Suprapubic skin (tissue), 4 donors: ENCODE measurements at places on chromosomes 5 and 9. TPM values are rescaled to one million over a fixed set of nuclear protein-coding genes. Genes with fewer than 3 reads are reported as not detected.

SLC31A1 gene
- total RNA-seq = 46.3 TPM

PCDHA5 gene
- 0.16 TPM for total RNA-seq

TAL2 gene
- total RNA-seq = not detected

RNF180 gene
- 11.3 TPM for total RNA-seq

ORM2 gene
- total RNA-seq = not detected

SFXN1 gene
- 37.4 TPM for total RNA-seq

SLC36A2 gene
- not detected for total RNA-seq

OTP gene
- not detected for total RNA-seq

SLC4A9 gene
- not detected for total RNA-seq

GAS1 gene
- total RNA-seq = 22.8 TPM

SHOC1 gene
- total RNA-seq = 0.91 TPM

SLC6A7 gene
- total RNA-seq = not detected

RASGRF2 gene
- total RNA-seq = 2.7 TPM

GPRIN1 gene
- 0.24 TPM for total RNA-seq

SH3PXD2B gene
- 29.1 TPM for total RNA-seq

DNA sequence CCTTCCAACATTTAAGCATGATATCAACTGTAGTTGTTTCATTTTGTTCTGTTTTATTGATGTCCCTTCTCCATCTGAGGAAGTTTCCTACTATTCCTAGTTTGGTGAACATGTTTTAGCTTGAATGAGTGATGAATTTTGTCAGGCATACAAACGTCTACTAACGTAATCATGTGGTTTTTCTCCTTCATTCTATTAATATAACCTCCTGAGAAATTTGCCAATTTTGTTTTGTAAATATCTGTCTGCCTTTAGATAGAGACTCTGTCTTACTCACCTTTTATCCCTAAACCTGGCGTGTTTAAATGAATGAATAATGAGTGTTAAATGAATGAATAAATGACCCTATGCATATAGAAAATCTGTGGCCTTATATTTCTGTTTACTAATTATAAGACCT lies 26.5 kb upstream of the NREP start:
- no peaks in the 10 kb centered on the region for H3K27me3 ChIP-seq
- no peak overlapping the region for H3K4me3 ChIP-seq
- peaks cover 6% of the 10 kb centered on the region for H3K4me1 ChIP-seq
- DNase-seq = no peak
- H3K36me3 ChIP-seq = no peaks in the 10 kb centered on the region

DNA sequence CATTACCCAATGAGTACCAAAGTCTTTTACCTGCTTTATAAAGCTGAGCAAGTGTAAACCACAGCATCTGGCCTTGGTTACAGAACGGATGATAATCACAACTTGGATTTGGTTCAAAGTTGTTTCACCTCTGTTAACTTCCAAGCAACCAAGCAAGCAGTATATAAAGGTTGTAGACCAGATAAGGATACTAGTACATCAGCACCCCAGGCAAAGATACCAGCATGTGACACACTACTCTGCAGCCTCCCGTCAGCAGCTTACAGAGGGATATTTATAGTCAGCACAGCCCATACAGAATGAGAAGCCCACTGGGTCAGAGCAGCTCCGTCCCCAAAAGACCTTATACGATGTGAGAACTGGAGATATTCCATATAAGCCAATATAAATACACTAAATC lies 193.3 kb downstream of the SMARCA2 start:
- no peaks in the 10 kb centered on the region for H3K4me1 ChIP-seq
- DNase-seq = no peak
- H3K4me3 ChIP-seq = no peak overlapping the region
- H3K27ac ChIP-seq = no peak overlapping the region
- no peaks in the 10 kb centered on the region for H3K27me3 ChIP-seq
- H3K36me3 ChIP-seq = no peaks in the 10 kb centered on the region

- H3K4me3 ChIP-seq = no peak overlapping the region
- H3K4me1 ChIP-seq = peaks cover 10% of the 10 kb centered on the region
- no peaks in the 10 kb centered on the region for H3K36me3 ChIP-seq
- DNase-seq = peak; percentile 93
- no peak overlapping the region for H3K27ac ChIP-seq
These were observed 10.8 kb downstream of the REEP2 start for GRCh38 chr5:138449501-138450239.

DNA sequence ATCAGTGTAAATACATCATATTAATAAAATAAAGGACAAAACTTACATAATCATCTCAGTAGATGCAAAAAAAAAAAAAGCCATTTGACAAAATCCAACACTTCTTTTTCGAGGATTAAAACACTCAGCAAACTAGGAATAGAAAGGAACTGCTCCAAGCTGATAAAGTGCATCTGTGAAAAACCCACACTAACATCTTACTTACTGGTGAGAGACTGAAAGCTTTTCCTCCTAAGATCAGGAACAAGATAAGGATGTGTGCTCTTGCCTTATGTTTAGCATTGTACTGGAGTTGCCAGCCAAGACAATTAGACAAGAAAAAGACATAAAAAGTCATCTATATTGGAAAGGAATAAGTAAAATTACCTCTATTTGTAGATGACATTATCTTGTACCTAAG lies 120.2 kb upstream of the SAP30L start:
- DNase-seq = no peak
- H3K27me3 ChIP-seq = no peaks in the 10 kb centered on the region
- H3K4me3 ChIP-seq = no peak overlapping the region
- peaks cover 4% of the 10 kb centered on the region for H3K4me1 ChIP-seq
- peaks cover 2% of the 10 kb centered on the region for H3K36me3 ChIP-seq

DNA sequence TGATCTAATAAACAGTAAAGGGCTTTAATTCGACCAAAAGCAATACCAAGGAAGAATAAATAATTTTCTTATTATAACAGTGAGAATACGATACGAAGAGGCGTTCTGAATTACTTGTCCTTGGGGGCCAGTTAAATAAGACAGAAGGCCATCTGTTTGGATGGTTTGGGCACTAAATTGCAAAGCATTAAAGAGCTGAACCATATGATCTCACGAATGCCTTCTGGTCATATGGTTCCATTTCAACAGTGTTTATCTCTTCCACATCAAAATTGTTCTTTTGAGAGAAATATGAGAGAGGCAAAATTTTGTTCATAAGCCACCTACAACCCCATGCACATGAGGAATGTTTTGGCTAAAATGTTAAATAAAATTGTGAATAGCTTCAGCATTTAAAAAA lies 605.4 kb downstream of the PTPRD start:
- no peak for DNase-seq
- no peak overlapping the region for H3K27ac ChIP-seq

GRCh38 chr5:149113669-149114068 lies 27.6 kb upstream of the ABLIM3 start:
- no peaks in the 10 kb centered on the region for H3K36me3 ChIP-seq
- H3K4me3 ChIP-seq = no peak overlapping the region
- H3K4me1 ChIP-seq = peaks cover 9% of the 10 kb centered on the region
- no peaks in the 10 kb centered on the region for H3K27me3 ChIP-seq

DNA sequence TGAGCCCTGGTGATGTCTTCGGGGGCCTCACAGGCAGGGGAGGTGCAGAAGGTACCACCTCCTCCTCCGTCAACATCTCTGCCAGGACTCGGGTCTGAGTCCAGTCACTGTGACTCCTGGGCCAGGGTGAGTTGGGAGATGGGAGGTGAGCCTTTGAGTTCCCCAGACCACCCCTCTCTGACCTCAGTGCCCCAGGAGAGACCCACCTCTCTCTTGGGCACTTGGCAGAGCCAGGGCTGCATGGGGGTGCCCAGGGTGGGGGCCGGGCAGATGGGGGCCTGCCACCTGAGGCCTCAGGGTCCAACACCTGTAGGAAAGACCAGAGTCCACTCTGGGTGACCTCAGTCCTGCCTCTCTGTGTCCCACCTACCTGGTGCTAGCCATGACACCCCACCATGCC lies 6.8 kb downstream of the KIF12 start:
- peak; percentile 20 for DNase-seq
- H3K27ac ChIP-seq = no peak overlapping the region
- H3K27me3 ChIP-seq = no peaks in the 10 kb centered on the region
- no peak overlapping the region for H3K4me3 ChIP-seq
- no peaks in the 10 kb centered on the region for H3K4me1 ChIP-seq
- H3K36me3 ChIP-seq = no peaks in the 10 kb centered on the region

DNA sequence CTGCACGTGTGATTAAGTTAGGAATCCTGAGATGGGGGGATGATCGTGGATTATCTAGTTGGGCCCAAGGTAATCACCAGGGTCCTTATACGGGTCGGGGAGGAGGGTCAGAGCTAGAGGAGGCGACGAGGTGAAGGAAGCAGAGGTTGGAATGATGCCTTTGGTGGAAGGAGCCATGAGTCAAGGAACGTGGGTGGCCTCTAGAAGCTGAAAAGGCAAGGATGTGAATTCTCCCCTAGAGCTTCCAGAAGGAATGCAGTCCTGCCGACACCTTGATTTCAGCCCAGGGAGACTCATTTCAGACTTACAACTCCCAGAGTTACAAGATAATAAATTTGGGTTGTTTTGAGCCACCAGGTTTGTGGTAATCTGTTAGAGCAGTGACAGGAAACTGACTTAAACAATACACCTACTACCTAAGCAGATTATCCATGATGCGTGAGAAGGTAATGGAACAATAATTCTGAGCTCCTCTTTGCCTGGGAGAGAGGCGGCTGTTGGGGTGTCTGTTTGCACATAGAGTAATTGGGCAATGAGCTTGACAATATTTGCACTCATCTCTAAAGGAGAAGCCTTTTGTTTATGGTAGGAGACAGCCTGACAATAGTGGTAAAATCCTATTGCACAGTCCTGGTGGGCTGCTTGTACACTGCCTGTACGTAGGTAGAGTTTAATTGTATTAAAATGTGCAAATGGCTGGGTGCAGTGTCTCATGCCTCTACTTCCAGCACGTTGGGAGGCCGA lies 129.3 kb upstream of the IER5L start:
- H3K27me3 ChIP-seq = no peaks in the 10 kb centered on the region
- H3K4me3 ChIP-seq = no peak overlapping the region
- no peaks in the 10 kb centered on the region for H3K36me3 ChIP-seq

DNA sequence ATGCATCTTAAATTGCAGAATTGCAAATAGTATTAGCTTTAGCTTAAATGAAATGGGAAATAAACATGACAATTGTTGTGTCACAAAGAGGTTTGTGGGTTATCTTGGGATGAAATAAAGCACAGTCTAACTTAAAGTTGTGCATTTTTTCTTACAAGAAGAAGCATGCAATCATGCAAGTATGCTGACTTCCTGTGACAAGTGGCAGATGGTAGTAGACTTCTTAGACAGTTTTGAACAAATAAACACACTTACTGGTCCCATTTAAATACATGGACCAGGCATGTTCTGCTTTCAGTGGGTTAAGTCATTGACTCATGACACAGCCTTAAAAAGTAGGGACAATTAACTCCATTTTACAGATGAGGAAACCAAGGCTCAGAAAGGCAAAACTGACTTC lies 15.9 kb upstream of the C5orf63 start:
- H3K27ac ChIP-seq = no peak overlapping the region
- H3K27me3 ChIP-seq = no peaks in the 10 kb centered on the region
- H3K4me3 ChIP-seq = no peak overlapping the region
- no peak for DNase-seq
- peaks cover 2% of the 10 kb centered on the region for H3K4me1 ChIP-seq
- no peaks in the 10 kb centered on the region for H3K36me3 ChIP-seq

DNA sequence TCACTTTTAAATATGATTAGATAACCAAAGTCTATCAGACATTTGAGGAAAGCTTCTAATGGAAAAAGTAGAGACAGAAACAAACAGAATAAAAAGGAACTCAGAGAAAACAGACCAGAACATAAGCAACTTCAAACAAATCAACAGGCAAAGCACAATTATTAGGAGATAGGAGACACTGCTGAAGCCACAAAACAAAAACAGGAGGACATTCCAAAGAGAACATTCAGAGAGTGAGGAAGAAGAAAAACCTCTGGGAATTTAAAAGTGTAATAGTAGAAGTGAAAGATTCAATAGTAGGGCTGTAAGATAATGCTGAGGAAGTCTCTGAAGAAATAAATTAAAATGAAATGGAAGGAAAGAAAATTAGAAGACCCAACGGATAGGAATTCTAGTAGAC lies 83.2 kb upstream of the TBCA start:
- no peaks in the 10 kb centered on the region for H3K36me3 ChIP-seq
- H3K27ac ChIP-seq = no peak overlapping the region
- H3K4me1 ChIP-seq = no peaks in the 10 kb centered on the region
- no peaks in the 10 kb centered on the region for H3K27me3 ChIP-seq
- no peak for DNase-seq

DNA sequence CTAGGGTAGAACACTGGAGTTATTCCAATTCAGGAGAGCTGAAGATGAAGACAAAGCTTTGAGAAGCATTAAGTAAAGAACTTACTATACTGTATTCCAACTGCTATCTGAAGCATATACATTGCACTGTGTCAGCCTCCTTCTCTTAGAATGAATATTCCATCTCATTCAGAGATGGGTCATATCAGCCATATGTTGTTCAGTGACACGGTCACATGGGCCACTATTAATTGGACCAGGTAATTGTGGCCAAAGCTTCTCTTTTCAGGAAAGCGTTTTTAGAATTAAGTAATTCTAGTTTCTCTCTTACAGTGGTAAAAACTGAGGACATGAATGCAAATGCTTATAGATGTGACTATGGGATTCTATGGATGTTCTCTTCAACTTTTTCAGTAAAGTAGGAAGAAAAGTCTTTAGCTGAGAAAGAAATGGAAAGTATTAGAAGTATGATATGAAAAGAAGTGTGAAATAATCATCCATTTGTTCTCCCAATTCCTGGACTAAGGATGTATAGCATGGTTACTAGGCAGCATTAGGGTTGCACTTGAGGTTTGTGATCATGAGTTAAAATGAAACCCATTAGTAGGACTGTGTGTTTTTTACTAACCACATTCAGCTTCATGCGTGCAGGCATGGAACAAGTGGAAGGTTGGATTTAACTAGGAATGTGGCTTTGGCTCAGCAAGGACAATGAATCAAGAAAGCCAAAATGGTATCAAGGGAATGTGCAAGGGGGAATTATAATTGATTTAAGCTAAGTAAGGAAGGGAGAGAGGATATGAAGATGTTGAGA lies 40.9 kb downstream of the CETN3 start:
- H3K27me3 ChIP-seq = no peaks in the 10 kb centered on the region
- no peaks in the 10 kb centered on the region for H3K4me1 ChIP-seq
- no peak overlapping the region for H3K4me3 ChIP-seq
- H3K27ac ChIP-seq = no peak overlapping the region
- H3K36me3 ChIP-seq = no peaks in the 10 kb centered on the region
- DNase-seq = no peak

DNA sequence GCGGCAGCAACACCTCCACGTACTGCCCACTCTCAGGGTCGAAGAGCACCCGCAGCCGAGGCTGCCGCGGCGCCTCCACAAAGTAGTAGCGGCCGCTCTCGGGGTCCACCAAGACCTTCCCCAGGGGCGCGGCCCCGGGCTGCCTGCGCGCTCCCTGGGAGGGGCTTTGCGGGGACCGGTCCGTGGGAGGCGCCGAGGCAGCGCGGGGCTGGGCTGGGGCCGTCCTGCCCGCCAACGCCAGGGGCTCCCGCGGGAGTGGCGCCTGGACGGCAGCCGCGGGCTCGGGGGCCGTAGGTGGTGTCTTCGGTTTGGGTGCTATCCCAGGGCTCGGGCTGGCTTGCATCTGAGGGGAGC lies 2.6 kb upstream of the MZB1 start:
- H3K36me3 ChIP-seq = no peaks in the 10 kb centered on the region
- H3K27ac ChIP-seq = no peak overlapping the region
- peaks cover 50% of the 10 kb centered on the region for H3K4me1 ChIP-seq
- H3K27me3 ChIP-seq = peaks cover 25% of the 10 kb centered on the region

- no peak for DNase-seq
- no peak overlapping the region for H3K4me3 ChIP-seq
- no peaks in the 10 kb centered on the region for H3K36me3 ChIP-seq
- no peaks in the 10 kb centered on the region for H3K4me1 ChIP-seq
- no peaks in the 10 kb centered on the region for H3K27me3 ChIP-seq
These were observed 91.7 kb downstream of the EDIL3 start for GRCh38 chr5:84292788-84293653.

GRCh38 chr9:34079181-34079580 lies 30.5 kb upstream of the UBAP2 start:
- peaks cover 5% of the 10 kb centered on the region for H3K4me1 ChIP-seq
- H3K4me3 ChIP-seq = no peak overlapping the region
- no peaks in the 10 kb centered on the region for H3K27me3 ChIP-seq
- no peak overlapping the region for H3K27ac ChIP-seq
- H3K36me3 ChIP-seq = no peaks in the 10 kb centered on the region
